ENCODE measurements at places on chromosomes 11 and 22.
A peak's percentile ranks its signal among the peaks of the same experiment; 100 is the strongest.

- no peak for DNase-seq
These were observed 5.9 kb downstream of the ASCL2 start for GRCh38 chr11:2264366-2265053.

DNA sequence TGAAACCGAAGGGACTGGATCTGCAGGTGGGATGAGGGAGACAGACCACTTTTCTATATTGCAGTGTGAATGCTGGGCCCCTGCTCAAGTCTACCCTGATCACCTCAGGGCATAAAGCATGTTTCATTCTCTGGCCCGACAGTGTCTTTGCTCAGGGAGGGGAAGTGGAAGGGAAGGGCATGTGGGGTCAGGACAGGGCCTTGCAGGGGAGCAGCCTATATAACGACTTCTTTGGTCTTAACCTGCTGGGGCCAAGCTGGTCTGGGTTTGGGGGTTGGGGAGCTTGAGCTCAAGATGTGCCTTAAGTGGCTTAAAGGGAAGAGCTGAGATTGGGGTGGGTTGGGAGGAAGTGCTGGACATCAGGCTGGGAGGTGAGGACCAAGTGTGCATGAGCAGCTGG, 86.4 kb downstream of the GDPD4 start:
- no peak for DNase-seq

GRCh38 chr11:75073459-75074190, 23.1 kb downstream of the OR2AT4 start:
- peak; percentile 18 for DNase-seq

DNA sequence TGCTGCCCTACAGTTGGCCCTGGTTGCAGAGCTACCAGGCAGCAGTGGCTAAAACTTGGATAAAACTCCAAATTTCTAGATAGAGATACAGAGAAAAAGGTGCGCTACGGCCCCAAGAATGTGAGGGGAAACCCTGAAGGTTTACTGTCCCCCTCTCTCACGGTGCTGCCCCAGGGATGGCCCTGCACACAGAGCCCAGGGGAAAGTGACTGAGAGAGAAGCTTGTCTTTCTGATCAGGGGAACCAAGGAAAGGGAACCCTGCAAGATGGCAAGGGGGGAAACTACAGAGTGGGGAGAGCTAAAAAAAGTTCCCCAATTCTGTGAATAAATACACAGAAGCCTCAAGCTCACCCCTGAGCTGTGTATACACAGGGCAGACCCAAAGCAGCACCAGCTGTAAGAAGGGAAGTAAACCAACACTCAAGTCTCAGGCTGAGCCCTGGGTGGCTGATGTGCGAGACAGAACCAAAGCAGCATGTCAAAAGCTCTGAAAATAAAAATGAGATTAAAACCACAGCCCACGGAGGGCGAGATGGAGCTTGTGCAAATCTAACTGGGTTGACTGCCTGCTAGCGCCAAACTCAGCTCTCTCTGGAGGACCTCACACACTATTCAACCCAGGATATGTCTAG, 22.1 kb downstream of the GNB1L start:
- no peak for DNase-seq

DNA sequence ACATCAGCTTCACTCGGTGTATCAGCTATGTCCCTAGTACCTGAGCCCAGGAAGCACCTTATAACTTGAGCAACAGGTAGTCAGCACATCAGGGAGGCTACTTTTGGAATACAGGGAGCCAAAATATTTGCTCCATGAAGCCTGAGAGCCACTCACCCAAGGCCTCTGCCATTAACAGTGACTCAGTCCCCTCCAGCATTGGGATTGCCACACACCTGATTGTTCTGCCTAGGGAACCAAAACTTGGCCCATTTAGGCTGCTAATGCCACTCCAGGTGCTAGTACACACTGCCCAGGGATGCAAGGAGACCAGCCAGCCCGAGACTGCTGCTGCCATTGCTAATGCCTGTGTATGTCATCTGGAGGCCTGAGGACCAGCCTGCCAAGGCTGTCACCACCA, 773.6 kb upstream of the TENM4 start:
- DNase-seq = no peak

DNA sequence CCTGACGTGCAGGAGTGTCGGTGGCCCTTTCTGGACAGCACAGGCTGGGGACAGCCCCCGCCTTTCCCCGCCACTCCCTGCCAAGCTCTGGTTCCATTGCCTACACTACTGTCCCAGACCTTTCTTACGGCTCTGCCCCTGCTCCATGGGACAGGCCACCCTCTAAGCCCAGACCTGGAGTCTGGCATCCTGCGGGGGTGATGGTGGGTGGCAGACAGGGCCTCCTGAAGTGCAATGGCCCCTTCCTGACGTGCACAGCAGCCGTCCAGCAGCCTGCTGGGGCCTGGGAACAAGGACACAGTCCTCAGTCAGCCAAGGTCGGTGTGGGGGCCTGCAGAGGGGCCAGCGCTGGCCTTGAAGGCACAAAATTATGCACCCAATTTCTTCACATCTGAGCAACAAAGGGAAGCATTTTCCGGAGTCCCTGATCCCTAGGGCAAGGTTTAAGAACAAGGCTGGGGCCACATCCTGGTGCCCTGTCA, 79.7 kb upstream of the KCNQ1OT1 start:
- DNase-seq = no peak

GRCh38 chr11:72844356-72844755, 30.1 kb downstream of the ATG16L2 start:
- DNase-seq = no peak

GRCh38 chr11:118051611-118052461, 25.0 kb upstream of the TMPRSS4 start:
- DNase-seq = no peak

GRCh38 chr11:74311352-74311926, at the start of gene P4HA3:
TSS of gene P4HA3 (minus strand) at chr11:74311640. CDS start at chr11:74311611, 29 bp downstream.
- peak; percentile 81 for DNase-seq

DNA sequence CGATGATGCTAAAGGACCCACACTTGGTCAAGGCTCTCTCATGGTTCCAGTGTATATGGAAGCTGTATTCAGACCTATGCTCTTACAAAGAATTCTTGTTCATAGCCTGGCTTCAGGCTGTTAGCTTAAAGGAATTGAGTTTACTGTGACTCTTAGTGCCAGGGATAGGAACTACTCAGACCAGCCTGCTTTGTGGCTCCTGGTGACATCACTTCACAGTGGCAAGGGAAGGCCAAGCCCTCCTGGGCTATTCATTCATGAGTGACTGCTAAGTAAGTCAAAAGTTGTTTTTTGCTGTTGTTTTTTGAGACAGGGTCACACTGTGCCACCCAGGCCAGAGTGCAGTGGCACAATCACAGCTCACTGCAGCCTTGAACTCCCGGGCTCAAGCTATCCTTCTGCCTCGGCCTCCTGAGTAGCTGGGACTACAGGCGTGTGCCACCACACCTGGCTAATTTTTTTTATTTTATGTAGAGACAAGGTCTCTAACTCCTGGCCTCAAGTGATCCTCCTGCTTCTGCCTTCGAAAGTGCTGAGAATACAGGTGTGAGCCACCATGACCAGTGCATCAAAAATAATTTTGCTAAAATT, 9.6 kb downstream of the ART5 start:
- no peak for DNase-seq

GRCh38 chr22:50602338-50602700, 1.7 kb downstream of the MAPK8IP2 start:
- DNase-seq = no peak

DNA sequence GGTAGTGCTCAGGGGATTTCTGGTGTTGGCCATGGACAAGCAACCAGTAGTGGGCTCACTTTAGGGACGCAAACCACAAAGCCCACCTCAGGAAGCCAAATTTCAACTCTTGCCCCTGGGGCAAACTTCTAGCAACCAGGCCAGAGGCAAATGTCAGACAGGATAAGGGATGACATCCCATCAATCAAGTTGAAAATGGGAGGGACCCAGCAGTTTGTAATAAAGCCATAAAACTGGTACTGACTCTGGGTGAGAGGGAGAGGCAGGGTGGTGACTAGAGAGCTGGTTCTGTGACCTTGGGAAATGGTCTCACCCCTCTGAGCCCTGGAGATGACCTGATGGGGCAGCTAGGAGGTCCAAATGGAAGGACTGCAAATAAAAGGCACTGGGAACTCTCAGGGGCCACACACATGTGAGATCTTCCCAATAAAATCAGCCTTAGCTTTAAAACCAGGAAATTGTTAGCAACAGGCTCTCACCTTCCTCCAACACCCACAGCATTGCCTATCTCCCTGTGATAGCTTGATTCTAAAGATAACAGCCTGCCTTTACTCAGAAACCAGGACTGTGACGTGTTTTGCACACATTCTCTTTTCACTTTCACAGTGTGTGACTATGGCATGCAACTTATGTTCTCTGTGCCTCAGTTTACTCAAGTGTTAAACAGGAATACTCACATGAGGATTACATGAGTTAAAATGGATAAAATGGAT, 6.4 kb upstream of the TBC1D10A start:
- no peak for DNase-seq

DNA sequence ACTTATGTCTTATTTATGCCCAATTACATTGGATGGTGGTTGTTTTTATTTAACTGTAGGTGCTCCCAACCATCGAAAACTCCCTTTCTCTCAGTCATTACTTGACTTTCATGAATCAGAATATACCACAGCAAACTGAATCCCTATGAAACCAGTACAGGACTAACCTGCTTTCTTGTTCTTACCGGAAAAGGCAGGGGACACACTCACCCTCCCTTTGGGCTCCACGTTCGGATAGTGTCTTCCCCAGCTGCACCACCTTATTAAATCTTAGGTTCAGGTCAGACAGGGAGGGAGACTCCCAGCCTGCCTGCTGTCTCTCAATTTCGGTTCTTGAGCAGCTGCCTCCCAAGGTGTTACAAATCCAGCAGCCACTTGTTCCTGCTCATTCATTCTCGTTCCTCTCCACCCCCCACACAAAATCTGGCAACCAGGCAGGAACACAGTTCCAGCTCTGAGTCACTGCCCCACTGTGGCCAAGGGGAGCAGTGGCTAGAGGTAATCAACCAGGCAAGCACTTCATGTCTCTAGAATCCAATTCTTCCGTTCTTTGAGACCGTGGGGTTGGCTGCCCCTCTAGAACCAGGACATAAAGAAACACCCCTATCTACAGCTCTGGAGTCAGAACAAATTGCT, 133.0 kb downstream of the PLEKHA7 start:
- DNase-seq = no peak
